ENCODE measurements at places on chromosomes 2 and 18.

DNA sequence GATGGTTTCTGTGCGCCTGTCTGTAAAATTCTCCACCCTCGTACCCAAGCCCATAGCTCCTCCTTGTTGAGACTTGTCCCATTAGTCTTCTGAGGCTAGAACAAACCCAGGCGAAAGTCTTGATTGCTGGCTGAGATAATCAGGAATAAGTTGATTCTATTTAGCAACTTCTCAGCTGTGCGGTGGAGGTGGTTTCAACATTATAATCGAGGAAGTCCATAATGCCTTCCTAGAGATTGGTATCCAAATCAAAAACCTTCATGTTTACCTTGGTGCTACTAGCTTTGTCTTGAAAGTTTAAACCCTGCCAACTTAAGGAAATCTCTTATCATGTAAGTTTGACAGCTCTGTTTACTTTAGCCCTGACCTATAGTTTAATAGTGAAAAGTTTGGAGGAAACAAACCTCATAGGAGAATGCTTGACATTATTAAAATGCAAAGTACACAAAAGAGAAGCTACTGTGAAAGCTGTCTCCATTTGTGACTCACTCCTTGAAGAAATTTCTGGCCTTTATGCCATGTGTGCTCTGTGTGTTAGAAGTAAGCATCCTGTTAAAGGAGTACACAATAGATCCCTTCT is 36.6 kb upstream of the DSC1 start:
- no peak for DNase-seq

GRCh38 chr2:31762085-31762484 is 181.3 kb upstream of the SRD5A2 start:
- DNase-seq, result no peak

DNA sequence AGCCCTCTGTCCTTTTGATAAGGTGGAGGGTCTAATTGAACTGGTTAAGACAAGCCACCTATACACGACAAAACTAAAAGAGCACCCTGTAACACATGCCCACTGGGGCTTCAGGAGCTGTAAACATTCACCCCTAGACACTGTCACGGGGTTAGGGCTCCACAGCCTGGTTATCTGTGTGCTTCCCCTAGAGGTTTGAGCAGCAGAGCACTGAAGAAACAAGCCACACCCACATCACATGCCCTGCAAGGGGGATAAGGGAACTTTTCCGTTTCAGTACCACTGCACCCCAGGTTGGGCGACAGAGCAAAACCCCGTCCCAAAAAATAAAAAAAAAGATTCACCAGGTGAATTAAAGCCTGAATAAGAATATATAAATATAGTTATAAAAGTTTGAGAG is 913.7 kb upstream of the ACVR2A start:
- no peak for DNase-seq

- no peak for DNase-seq
Observed at GRCh38 chr18:58024139-58024538, 19.9 kb upstream of the NEDD4L start.

DNA sequence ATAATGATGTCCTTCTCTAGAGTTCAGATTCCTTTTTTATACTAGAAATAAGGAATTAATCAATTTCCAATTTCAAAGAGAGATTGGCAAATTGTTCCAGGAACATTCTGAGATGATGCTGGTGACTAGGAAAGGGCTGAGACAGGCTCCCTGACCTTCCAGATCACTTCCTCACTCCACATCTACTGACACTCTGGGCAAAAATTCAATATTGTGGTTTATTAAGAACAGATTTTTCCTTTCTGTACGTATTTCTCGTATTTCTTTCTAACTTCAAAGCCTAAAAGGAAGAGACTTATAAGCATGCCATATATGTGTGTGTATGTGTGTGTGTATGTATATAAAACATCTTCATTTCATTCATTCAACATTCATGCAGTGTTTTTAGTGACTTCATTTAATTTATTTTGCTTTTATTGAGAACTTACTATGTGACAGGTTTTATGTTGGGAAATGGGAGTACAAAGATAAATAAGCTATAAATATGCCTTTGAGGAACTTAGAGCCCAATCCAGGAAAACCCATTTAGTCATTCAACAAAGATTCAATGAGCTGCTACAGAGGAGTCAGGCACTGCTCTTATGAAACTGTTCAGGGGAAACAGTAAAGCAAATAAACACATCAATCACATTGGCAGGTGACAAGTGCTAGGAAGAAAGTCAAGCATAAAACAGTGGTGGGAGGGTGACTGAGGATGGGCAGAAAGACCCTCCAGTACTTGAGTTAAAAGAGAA is 137.9 kb downstream of the RDH14 start:
- no peak for DNase-seq

DNA sequence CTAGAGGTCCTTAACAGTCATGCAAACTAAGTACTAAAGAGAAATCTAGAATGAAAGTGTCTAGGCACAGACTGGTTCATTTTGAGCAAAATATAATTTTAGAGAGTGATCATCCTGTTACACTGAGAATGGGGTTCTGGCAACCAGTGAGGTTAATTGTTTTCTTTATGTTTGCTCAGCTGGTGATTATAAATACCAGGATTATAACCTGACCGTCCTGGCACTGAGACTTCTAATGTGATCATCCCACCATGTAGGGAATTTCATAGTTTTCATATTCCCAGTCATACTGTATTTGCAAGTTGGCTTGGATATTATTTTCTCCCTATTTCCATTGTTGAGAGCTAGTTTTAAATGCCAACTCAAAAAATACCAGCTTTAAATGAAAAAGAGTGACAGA is 852.5 kb upstream of the LRATD1 start:
- no peak for DNase-seq

- DNase-seq, result no peak
Observed at GRCh38 chr2:178450524-178450773, 526 bp downstream of the PRKRA start.

DNA sequence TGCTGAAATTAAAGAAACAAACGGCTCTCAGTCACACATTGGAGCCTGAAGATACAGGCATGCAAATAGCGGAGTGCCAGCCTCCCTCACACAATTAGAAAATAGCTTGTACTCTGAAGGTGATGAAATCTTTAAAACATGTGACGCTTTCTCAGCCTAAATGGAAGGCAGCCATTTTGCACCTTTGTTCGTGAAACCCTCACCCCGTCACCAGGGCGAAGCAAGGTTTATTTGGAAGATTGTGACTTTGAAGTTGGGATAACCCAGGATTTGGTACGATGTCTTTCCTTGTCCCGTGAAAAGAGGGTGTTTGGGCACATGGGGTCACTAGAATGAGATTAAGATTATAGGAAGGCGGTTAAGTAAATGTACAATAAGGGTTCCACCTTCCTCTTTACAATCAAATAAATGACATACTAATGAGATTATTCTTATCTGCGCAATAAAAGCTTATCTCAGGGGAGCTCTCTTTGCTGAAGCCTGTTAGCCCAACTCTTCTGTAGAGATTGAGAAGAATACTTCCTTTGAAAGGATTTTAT is 4.2 kb downstream of the SH3BP4 start:
- DNase-seq, result no peak

- DNase-seq, result no peak
Observed at GRCh38 chr2:213627054-213627710, 342.9 kb downstream of the SPAG16 start.

DNA sequence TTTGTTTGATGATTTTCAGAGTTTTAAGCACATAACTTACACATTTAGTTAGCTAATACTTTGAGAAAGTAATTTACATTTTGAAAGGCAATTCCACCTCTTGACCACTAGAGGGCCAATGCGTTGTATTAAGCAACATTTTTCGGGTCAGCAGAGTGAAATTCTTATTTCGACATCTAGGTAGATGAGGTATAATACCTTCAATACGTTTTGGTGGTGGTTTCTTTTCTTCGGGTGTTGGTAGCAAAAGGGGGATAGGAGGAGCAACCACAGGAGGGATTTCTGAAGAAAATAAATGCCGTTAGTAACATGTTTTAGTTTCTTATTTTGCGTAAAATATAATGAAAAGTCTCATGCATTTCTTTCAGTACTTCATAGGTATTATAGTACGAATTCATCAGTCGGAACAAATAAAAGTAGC is 106.3 kb downstream of the TTN start:
- no peak for DNase-seq

DNA sequence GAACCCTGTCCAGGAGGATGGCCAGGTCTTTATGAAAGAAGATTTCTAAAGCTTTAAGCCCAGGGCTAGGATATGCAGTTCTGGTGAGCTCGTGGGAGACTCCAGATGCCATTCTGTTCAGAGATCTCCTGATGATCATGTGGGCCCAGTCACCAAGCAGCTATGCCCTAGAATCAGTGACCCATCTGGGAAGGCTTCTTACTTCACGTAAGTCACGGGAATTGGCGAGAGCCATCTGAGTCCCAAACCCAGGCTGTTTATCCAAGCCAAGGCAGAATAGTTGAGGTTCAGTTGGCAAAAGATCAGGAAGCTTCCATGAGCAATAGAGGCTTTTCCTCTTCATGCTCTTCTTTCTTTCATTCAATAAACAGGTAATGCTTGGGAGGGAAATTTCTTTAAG is 23.9 kb downstream of the ANTXR1 start:
- DNase-seq, result no peak

GRCh38 chr2:241798081-241798630 is 10.8 kb upstream of the NEU4 start:
- no peak for DNase-seq

GRCh38 chr2:240325016-240326007 is 110.2 kb upstream of the GPC1 start:
- DNase-seq, result no peak

- no peak for DNase-seq
Observed at GRCh38 chr2:181074457-181074856, 94.1 kb downstream of the UBE2E3 start.

GRCh38 chr2:11364565-11364887 is 20.1 kb upstream of the ROCK2 start:
- DNase-seq, result no peak

DNA sequence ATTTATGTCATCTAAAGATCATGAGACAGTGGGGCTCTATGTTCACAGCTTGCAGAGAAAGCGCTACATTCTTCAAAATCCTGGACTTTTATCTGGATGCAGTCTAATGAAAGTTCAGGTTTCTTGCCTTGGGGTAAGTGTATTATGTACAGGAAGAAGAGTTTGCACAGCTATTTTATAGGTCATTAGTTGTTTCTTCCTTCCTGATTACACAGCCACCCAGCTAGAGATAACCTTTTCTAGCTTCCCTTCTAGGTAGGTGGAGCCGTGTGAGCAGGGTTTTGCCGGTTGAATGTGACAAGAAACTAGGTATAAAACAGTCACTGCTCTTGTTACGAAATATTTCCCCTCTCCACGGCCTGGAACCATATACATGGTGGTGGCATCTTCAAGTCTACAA is 800.8 kb upstream of the SOX11 start:
- DNase-seq, result no peak

GRCh38 chr2:130150181-130151144 is 5.6 kb upstream of the CCDC74B start:
- DNase-seq, result no peak

GRCh38 chr18:67612281-67612680 is 95.8 kb upstream of the DSEL start:
- no peak for DNase-seq
